A375 (cell line): ENCODE measurements at places on chromosomes 12 and 14. TPM values are rescaled to one million over a fixed set of nuclear protein-coding genes. Genes with fewer than 3 reads are reported as not detected.

OLR1 gene
- not detected in 2 replicates for total RNA-seq

CAPZA3 gene
- not detected in 2 replicates for total RNA-seq

DTX3 gene
- total RNA-seq: 28.2 and 32.4 TPM in 2 replicates

REM2 gene
- total RNA-seq: 0.11 and 0.57 TPM in 2 replicates

TAS2R20 gene
- total RNA-seq: 0.24 and 0.91 TPM in 2 replicates

NEUROD4 gene
- total RNA-seq: not detected in 2 replicates

USP15 gene
- total RNA-seq: 48.2 and 55.8 TPM in 2 replicates

ST8SIA1 gene
- total RNA-seq: 1.3 and 1.9 TPM in 2 replicates

HRK gene
- total RNA-seq: 0.41 and 0.66 TPM in 2 replicates

DPPA3 gene
- total RNA-seq: not detected in 2 replicates

ZFP36L1 gene
- 60.6 and 81.7 TPM in 2 replicates for total RNA-seq

ENDOU gene
- 0.13 TPM in 1 of 2 replicates, not detected in the other for total RNA-seq

PUS7L gene
- total RNA-seq: 7.5 and 14.2 TPM in 2 replicates

GOLGA5 gene
- total RNA-seq: 16.0 and 19.7 TPM in 2 replicates

RPL36AL gene
- 290 and 329 TPM in 2 replicates for total RNA-seq

ESRRB gene
- 0.19 and 0.57 TPM in 2 replicates for total RNA-seq

LAG3 gene
- total RNA-seq: 0.64 and 1.4 TPM in 2 replicates

SVOP gene
- total RNA-seq: under 0.01 TPM in 1 of 2 replicates, not detected in the other
